ENCODE measurements at places on chromosomes 1 and 21.

DNA sequence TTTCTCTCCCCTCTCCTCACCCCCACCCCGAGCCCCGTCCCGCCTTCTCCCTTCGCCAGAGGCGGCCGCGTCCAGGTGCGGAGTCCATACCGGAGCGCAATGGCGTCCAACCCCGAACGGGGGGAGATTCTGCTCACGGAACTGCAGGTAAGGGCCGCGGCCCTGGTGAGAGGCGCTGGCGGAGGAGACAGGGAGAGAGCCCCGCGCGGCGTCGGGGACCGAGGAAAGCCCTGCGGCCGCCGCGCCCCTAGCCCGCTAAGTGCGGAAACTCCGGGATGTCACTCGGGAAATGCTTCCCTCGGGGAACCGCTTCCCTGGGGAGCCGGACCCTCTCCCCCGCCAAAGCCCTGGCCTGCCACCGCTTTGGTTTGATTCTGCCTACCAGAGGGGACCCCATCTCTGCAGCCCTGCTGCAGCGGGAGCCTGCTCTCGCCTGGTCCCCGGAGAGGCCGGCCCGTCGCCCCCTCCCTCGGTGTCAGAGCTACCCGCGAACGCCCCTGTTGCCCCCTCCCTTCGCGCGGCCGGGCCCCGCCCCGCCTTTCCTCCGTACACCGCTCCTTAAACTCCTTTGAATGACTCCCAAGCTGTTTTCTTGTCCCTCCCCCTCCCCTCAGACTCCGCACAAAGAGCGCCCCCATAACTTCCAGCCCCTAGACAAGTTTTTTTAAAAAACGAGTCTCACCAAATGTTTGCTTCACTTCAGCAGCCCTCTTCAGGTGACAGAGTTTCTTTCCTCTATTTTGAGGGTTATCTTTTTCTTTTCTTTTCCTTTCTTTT is 597 bp downstream of the PKN2 start:
- peak; percentile 63 for DNase-seq

DNA sequence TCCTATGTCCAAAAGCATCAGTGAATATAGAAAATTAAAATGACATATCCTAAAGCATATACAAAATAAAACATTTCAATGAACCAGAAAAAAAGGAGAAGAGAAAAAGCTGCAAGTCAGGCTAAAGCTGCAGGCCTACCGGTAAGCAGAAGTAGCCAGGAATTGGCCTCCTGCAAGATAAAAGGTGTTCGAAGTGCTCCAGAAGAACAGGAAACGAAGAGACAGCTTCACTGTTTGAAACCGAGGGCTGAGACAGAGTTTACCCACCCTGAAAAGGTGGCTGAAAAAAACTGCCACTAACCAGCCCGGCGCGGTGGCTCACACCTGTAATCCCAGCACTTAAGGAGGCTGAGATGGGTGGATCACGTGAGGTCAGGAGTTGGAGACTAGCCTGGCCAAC is 37.4 kb downstream of the NSL1 start:
- DNase-seq: no peak

- DNase-seq: peak; percentile 12
Observed at GRCh38 chr1:235648407-235648907, 1.1 kb downstream of the GNG4 start.

DNA sequence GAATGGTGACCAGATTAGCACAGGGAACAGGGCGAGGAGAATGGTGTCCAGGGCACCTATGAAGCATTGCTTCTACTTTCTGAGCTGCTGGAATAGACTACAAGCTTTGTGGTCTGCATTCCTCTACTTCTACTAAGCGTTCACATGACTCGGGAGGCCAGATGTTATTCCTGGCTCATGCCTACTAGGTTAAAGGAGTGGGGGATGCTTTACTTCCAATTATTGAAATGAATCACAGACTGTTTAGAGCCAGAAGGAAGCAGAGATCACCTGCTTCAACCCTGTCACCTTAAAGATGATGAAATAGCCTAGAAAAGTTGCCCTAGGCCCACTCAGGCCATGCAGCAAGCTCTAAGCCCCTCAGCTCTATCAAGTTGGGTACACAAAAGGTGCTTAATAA is 633.5 kb downstream of the KIF26B start:
- peak; percentile 96 for DNase-seq

DNA sequence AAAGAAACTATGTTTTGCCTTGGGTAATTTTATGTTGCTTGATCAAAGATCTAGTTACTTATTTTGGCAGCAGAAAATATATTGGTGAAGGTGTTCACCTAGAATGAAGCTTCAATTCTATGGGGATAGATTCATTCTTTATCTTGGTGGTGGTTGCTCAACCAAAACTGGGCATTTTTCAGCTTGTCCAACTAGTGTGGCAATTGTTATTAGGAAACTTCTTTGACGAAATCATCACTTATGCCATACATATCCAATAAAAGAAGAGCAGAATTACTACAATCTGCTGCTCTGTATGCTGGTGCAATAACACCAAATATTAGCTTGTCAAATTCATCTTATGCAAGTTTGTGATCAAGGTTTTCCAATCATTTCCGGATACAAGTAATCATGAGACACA is 26.8 kb upstream of the TMPRSS15 start:
- DNase-seq: no peak

DNA sequence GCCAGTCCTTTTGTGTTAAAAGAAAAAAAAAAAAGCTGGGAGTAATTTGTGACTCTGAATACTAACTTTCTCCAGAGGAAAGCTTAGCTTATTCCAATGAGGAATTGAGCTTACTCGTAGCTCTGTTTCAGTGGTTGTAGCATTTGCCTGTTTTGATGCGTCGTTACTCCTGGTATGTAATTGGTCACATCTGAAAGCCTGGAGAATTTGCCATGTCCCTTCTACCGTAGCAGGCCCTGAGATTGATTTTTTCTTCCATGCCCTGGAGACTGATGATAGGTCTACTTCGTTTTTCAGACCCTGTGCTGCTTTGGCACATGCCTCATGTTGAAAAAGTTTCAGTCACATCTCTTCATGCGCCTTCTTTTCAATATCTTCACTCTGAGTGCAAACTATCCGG is 1103.0 kb downstream of the PLA2G4A start:
- peak; percentile 30 for DNase-seq

DNA sequence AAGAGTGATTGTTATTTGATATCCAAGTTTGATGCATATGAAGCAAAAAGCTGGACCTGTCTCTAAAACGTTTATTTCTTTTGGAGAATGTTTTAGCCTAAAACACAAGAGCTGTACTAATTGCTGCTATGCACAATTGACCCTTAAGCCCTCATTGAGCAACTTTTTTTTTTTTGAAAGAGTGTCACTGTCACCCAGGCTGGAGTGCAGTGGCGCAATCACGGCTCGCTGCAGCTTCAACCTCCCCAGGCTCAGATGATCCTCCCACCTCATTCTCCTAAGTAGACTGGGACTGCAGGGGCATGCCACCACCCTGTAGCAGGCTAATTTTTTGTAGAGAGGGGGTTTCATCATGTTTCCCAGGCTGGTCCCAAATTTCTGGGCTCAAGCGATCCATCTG is 129.1 kb downstream of the PIK3R3 start:
- DNase-seq: no peak

DNA sequence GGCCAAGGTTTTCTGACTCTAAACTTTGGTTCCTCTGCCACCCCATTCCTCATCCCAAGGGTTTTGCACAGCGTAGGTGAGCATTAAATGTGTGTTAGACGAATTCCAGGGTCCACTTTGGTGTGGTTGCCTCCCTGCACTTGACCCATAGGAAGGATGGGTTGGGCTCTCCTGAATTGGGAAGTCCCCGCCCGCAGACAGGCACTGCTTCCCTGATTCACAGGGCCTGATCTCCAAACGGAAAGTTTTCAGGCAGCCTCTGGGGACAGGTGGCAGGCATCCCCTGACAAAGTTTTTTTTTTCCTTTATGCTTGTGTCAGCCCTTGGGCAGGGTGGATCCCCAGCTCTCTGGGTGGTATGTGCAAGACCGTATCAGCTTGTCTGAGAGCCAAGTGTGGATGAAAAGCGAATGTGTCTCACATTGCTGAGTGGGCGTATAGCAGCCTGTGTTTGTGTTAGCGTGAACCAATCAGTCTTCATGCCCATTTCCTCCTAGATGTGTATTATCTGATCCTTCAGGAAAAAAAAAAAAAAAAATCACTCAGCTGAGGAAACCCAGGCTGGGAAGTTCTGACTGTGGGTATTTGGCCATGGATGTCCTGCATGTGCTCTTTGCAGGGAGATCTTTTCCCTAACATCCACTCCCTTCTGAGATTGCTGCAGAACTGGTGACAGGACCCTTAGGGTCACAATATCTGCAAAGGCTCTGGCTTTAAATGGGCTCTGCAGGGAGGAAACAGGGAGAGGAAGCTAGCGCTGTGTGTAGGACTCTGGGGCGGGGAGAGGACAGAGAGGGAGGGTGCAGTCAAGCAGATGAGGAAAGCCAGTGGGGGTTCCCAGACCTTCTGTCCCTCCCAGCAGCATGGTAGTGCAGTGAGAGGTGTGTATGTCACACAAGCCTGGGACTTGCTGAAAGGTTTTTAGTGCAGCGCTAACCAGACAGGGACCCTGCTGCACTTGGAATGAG is 42.2 kb upstream of the TRABD2B start:
- DNase-seq: peak; percentile 76

DNA sequence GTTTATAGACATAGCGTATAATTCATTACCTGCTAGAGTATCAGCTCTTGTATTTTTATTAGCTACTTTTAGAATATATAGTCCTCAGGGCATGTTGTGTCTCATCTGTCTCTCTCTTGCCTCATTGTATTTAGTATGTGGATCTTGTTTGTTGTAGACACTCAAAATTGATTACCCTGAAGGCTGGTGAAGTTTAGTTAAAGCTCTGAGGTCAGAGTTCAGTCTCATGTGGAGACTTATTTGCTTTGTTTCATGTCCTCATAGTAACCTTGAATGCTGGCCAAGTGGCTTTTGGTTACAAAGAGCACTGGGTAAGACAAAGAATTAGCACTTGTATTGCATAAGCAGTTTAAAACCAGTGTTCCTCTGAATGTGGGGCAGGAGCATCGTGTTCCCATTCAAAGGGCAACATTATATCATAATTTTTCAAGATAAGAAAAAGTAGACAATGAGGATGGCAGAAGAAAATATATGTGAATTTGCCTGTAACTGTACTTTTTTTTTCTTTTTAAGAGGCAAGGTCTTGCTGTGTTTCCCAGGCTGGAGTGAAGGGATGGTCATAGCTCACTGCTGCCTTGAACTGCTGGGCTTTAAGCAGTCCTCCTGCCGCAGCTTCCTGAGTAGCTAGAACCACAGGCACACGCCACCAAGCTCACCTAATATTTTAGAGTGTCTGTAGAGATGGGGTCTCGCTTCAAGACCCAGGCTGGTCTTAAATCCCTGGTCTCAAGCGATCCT is 17.4 kb downstream of the CNST start:
- DNase-seq: no peak

DNA sequence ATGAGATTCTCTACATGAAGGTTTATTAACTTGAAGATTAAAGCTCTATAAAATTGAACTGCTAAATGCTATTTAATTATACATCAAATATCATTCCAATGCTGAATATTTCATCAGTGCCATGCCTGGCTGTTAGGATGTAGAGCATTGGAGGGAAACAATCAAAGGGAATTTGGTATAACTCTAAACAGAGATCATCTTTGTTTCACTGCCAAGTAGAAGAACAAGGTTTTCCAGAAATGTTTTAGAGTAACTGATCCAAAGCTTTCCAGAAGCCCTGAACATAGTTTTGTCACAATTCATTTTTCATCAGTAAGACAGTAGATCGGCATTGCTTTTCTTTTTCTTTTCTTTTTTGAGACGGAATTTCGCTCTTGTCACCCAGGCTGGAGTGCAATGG is 5.9 kb upstream of the DSTYK start:
- no peak for DNase-seq

DNA sequence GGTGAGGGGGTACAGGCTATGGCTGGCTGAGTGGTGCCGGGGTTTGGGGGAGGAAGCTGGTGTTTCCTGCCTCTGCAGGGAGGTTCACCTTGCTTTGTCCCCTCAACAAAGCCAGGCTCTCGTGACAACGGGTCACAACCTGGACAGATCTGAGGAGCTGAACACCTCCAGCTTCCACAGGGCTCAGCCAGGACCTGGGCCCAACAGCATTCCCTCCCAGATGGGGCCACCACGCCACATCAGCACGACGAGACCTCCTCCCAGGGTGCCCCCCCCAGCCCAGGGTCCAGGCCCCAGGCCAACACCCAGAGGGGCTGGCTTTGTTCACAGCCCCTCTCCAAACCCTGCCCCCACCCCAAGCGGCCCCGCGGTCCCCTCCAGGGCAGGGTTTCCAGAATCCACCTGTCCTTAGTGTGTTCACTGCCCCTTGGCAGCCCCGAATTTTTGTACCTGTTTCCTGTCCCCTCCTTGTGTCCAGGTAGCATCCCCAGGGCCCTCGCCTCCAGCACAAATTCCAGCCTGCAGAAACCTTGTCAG is 34.7 kb downstream of the UBE2G2 start:
- no peak for DNase-seq

DNA sequence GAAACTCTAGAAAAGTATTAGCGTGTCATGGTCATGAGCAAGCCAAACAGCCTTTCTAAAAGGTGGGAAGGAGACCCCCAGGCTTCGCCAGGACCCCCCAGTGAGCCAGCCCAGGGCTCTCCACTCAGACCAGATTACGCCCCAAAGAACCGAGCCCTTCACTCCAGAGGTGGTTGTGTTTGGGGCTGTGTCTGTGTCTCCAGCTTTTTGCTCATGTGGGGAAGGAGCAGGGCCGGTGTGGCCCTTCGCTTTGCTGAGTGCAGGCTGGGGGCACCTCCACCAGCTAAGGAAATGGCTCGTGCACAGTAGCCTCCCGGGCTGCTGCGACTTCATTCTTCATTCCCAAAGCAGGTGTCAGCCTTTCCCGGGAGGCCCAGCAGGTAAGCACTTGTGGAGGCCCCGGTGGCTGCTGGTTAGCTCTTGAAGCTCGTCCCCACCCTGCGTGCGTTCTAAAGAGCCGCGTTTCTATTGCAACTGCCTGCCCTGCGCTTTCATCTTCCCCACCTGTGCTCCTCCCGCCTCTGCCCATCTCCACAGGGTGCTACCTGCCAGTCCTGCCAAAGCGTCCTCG is 531 bp downstream of the TSPEAR start:
- peak; percentile 4 for DNase-seq

DNA sequence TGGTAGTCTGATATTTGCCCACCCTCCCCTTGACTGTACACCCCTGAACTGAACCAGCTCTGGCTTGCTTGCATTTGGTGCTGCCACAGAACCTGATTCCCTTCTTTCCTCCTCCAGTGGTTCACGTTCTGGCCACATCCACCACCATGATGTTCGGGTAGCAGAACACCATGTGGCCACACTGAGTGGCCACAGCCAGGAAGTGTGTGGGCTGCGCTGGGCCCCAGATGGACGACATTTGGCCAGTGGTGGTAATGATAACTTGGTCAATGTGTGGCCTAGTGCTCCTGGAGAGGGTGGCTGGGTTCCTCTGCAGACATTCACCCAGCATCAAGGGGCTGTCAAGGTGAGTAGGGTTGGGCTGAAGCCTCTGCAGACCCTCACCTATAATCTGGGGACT is 1.8 kb downstream of the CDC20 start:
- DNase-seq: no peak

Data from kidney tubule cell (primary cell).